ENCODE measurements at places on chromosomes 3 and 15.

GRCh38 chr15:81113204-81113657 lies 20.8 kb upstream of the CFAP161 start:
- DNase-seq = no peak

GRCh38 chr3:168817177-168817576 lies 721.5 kb upstream of the GOLIM4 start:
- DNase-seq = no peak

GRCh38 chr3:45580112-45580765 lies 14.3 kb upstream of the LIMD1 start:
- no peak for DNase-seq

- no peak for DNase-seq
Measured at GRCh38 chr3:194720048-194720447, 34.4 kb downstream of the FAM43A start.

GRCh38 chr3:195870442-195870841 lies 37.9 kb downstream of the TNK2 start:
- no peak for DNase-seq

- no peak for DNase-seq
Measured at GRCh38 chr3:197167549-197167948, 130.9 kb downstream of the DLG1 start.
